ENCODE measurements at places on chromosomes 16 and 17. TPM values are rescaled to one million over a fixed set of nuclear protein-coding genes. Genes with fewer than 3 reads are reported as not detected.

DNA sequence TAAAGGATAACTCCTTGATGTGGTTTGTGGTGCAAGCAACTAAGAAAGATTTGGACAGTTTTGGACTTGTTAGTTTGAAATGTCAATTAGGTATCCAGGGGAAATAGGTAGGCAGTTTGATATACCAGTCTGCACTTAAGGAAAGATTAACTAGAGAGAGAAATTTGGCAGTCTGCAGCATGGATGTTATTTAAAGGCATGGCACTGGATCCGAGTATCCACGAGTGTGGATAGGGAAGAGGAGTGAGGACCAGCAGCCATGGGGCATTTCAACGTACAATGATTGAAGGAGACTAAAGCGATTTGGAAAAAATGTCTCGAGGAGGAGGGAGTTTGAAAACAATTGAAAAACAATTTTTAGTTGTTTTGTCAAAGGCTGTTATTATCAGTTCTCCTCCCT lies 117.4 kb downstream of the NLK start:
- no peak for DNase-seq

DNA sequence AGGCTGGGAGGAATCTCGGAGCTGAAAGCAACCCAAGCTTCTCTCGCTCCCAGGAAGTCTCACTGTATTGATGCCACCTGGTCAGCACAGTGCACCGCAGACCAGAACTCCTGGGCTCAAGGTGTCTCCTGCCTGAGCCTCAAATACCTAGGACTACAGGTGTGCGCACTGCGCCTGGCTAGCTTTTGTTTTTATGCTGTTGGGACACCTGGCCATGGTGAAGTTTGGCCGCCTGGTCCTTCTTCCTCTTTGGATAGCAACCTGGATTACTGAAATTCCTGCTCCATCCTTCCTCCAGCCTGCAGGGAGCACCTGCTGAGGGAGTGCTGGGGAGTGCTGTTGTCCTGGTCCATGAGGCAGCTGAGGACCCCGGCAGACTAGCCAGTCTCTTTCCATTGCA lies 56.6 kb downstream of the COTL1 start:
- no peak for DNase-seq

GRCh38 chr17:9226794-9227135 lies 205.5 kb downstream of the NTN1 start:
- DNase-seq: no peak

DNA sequence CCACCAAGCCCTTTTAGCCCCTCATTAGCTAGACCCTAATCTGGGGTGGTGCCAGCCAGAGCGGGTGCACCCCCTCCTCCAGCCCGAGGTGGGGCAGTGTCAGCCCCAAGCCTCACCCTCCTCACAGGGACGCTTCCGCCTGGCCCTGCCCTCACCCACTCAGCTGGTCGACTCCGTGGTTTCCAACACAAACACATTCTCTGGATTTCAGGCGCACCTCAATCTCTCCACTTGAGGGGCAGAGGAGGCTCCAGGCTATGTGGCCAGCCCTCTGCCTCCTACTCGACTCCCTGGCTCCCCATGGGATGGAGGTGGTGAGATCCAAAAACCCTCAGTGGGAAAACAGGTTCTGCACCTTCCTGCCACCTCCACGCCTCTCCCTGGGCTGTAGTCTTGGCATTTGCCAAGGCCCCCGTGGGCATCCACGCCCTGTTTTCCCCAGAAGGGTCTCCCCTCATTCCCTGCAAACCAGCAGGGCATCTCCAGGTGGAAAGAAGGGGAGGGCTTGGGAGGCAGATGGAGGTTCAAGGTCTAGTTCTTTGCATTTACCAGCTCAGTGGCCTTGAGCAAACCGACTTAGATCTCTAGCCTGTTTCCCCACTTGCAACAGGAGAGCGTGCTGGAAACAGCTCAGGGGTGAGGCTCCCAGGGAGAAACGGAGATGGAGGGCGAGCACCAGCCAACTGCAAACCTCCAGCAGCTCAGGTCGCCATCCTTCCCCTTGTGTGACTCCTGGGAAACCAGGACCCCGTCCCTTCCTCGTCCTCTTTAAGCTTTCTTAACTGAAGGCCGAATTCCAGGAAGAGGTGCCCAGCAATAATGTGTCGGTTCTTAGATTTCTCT lies 1.7 kb downstream of the EMP2 start:
- DNase-seq: no peak

- DNase-seq: no peak
These were observed 95.1 kb upstream of the TMEM132E start for GRCh38 chr17:34484193-34484733.

DNA sequence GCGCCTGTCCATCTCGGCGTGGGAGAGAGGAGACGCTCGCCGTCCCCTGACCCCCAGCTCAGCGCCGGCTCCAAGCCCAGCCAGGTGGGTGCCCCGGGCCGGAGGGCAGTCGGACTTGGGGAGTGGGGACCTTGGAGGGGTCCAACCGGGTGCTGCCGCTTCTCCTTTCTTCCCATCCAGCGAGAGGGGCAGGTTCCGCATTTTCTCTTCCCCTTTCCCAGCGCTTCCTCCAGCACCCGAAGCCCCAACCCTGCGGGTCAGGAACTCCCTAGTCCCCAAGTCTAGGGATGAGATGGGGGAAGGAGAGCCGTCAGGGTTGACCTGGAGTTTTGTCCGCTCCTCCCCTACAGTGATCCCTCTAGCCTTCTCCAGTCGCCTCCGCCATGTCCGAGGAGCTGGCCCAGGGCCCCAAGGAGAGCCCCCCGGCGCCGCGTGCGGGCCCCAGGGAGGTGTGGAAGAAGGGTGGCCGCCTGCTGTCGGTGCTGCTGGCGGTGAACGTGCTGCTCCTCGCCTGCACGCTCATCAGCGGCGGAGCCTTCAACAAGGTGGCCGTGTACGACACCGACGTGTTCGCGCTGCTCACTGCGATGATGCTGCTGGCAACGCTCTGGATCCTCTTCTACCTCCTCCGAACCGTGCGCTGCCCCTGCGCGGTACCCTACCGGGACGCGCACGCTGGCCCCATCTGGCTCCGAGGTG lies at the start of gene OTOP2:
Gene OTOP2 (plus strand): TSS at position 24 of the 699 bp plus-strand sequence. CDS start 360 bp downstream, at position 384.
- DNase-seq: no peak

CPNE7 gene
- total RNA-seq: 0.41 TPM

TCAP gene
- total RNA-seq: 2.7 TPM

PGP gene
- 28.5 TPM for total RNA-seq

GRCh38 chr17:43359469-43360110 lies 39.2 kb upstream of the ARL4D start:
- no peak for DNase-seq

CSH2 gene
- total RNA-seq: not detected

CORO7 gene
- 35.2 TPM for total RNA-seq
